ENCODE measurements at places on chromosomes 13 and 19.

- DNase-seq, result no peak
These were observed 2.9 kb downstream of the LSM7 start for GRCh38 chr19:2325281-2326046.

DNA sequence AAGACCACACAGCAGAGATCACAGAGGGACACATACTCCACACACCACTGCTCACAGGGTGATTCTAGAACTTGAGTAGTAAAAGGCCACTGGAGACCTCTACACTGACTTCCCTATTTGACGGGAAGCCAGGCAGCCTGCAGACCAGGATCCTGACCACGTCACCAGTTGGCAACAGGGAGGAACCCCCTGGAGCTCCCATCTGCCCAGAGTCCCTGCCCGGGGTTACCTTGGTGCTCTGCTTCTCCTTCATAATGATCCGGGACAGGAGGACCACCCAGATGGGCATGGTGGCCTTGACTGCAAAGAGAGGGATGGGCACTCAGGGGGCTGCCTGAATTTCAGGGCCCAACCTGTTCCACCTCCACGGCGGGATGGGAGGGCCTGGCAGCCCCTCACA lies 932 bp downstream of the SLC35E1 start:
- no peak for DNase-seq

DNA sequence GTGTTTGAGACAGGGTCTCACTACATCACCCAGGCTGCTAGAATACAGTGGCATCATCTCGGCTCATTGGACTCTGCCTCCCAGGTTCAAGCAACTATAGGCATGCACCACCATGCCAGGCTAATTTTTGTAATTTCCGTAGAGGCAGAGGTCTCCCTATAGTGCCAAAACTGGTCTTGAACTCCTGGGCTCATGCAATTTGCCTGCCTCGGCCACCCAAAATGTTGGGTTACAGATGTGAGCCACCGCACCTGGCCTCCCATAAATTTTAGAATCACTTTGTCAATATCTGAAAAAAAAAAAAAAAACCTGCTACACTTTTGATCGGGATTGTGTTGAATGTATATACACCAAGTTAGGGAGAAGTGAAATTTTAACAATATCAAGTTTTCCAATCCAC lies 11.9 kb upstream of the PLEKHF1 start:
- DNase-seq, result no peak

DNA sequence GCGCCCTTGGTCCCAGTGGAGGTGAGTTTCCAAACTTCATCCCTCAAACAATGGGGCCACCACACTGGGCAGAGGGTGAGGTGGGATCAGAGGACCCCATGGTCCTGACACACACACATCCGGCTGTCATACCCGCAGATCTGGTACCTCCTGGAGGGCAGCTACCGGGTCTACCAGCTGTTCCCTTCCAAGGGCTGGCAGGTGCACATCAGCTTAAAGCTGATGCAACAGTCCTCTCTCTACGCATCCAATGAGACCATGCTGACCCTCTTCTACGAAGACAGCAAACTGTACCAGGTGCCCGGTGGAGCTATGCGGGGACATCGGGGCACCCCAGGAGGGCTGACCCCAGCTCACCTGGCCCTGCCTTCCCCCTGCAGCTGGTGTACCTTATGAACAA lies 14.0 kb upstream of the PSMD8 start:
- no peak for DNase-seq

DNA sequence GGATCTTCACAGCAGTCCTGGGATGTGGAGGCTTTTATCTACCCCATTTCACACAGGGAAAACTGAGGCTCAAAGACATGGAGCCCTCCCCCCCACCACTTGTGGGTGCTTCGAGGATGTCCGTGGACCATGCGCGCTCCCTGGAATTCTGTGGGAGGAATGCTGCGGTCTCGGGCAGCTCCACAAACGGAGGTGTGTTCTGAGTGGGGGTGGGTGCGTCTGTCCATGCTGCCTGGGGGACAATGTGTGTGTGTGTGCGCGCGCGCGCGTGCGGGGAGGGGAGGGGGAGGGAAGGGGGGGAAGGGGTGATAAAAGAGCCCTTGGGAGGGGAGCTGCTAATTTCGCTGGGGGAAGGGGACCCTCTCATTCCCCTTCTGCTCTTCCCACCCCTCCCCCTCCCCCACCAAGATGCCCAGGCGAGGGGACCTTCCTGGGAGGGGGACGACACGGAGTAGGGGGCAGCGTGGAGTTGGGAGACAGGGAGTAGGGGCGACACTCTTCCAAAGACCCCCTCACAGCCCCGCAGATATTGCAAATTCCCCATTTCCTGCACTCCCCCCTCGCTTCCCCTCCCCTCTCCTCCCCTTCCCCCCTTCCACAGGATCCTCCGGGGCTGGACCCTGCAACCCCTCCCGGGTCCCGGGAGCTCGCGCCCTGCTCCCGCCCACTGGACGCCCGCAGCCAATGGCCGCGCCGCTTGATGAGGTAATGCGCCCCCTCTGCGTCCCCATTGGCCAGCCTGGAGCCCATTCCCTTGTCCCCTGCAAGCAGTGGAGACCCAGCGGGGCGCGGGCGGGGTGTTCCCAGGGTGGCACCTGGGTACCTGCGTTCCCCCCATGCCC lies 18.9 kb upstream of the ZNRF4 start:
- DNase-seq, result no peak

DNA sequence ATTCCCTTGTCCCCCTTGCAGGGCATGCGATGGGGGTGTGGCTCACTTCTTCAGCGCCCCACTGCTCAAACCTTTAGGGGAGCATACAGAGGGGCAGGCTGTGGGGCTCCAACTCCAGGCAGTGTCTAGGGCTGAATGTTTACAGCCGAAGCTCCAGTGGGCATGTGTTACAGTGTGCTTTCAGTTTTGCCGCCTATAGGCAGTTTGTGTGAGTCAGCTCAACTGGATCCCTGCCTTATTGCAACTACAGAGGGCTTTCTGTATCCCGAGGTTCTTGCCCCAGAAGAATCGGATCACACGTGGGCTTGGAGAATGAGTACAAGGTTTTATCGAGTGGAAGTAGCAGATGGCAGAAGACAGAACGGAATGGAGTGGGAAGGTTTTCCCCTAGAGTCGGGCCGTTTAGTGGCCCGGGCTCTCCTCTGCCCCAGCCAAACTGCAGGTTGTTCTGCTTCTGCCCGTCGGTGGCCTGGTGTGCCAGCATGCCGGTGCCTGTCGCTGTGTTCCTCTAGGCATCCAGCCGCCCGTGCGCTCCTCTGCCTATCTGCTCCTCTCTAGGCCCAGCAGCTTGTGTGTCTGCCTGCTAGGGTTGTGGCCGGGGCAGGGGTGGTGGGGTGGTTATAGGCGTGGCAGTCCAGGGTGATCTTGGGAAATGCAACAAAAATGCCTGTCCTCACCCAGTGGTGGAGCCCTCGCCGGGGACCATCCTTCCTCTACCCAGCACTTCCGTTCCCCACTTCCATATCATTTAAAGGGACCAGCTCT lies 435.9 kb upstream of the SGCG start:
- DNase-seq, result no peak

DNA sequence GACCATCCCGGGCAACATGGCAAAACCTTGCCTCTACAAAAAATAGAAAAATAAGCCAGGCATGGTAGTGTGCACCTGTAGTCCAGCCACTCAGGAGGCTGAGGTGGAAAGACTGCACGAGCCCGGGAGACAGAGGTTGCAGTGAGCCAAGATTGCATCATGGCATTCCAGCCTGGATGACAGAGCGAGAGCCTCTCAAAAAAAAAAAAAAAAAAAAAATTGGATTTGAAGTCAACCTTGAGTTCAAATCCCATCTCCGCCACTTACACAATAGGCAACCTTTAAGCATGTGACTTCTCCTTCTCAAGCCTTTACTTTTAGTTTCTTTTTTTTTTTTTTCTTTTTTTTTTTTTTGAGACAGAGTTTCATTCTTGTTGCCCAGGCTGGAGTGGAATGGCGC lies 12.0 kb downstream of the KASH5 start:
- DNase-seq, result no peak

DNA sequence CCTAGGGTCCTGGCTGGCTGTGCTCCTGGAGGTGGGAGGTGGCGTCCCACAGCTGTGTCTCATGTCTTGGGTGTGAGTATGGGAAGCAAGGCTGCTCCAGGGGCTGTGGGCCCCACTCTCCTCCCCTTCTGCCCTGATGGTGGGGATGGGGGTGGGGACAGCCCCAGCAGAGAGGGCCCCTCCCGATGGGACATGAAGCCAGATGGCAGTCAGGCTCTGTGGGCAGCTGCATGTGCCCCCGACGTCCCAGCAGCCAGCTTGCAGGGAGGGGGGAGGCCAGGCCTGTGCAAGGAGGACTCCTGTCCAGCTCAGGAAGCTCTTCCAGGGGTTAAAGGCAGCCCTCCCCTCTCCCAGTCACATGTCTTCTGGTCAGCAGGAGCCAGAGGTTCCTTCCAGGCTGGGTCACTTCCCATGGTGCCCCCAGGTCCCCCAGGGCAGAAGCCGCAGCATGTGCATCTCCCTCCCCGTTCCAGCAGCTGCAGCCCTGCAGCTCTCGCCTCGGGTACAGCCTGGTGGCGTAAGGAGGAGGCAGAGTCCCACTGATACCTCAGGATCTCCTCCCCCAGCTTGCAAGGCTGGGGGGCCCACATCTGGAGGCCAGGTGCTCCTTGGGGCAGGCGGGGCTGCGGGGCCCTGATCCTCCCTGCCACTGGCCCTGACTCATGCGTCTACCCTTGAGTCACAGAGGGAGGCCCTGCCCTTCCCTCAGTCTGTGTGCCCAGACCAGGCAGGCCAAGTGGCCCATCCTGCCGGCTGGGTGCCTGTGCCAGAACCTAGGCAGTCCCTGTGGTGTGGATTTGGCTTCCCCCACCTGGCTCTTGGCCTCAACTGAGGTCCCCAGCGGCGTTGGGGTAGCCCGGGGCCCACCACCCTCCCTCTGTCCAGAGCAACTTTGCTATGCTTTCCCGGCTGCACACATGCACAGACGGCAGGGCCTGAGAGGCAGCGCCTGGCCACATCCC lies 13.0 kb downstream of the YIPF2 start:
- DNase-seq, result no peak

DNA sequence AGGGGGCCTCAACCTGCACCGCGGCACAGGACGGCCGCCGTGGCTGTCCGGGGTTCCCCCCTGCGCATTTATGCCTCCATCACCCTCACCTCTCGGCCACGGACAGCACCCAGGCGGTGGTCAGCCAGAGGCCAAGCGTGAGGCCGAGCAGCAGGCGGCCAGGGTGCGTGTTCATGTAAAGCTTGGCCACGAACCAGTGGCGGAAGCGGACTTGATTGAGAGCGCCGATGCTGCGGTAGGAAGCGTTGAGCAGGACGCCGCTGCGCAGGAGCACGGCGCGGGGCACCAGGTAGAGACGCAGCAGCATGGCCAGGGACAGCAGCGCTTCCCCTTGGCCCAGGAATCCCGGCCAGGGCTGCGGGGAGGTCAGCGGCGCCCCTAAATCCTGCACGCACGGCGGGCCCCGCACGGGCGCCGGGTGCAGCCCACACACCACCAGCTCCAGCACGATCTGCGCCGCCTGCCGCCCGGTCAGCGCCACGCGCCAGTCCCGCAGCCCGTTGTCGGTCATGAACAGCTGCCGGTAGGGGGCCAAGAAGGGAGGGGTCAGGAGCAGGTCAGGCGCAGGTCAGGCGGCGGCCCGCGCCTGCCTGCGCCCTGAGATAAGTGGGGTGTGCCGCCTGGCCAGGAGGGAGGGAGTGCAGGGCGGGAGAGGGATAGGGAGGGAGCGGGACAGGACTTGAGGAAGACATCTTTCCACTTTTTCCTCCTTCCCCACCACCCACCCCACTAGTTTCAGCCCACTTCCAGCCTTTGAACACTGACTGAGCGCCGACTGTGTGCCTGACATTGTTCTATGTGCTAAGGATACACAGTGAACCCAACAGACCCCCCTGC lies 6.5 kb downstream of the KCNN4 start:
- DNase-seq, result no peak

GRCh38 chr13:106565127-106565775 lies 2.7 kb downstream of the ARGLU1 start:
- no peak for DNase-seq

DNA sequence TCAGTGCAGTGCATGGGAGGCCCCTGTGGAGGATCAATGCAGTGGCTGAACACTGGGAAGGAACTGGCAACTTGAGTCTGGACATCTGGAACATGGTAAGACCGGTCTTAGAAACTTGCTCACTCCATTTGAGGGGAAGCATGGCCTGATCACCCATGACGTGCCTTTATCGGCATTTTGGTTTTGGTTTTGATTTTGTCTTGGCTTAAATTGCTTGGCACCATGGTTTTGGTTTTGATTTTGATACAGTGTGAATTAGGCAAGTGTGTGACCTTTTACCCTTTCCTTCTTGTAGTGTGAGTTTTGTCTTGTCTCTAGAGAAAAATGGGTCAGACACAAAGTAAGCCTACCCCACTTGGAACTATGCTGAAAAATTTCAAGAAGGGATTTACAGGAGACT lies 77.3 kb downstream of the ZNF486 start:
- DNase-seq, result no peak

DNA sequence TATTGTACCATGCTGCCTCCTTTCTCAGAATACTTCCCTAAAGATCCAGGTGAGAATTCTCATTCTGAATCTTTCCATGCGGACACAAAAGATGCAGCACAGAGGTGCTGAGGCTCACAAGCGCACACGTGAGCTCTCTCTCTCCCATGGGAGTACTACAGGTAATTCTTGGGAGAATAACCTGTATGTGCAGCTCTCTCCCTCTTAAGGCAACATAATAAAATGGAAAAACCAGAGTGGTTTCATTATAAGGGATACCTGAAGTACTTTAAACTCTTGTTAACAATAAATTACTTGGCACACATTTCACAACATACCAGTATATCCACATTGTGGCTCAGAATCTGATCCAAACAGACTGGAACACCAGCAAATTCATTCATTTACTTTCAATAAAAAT lies 40.4 kb downstream of the INTS6 start:
- no peak for DNase-seq

DNA sequence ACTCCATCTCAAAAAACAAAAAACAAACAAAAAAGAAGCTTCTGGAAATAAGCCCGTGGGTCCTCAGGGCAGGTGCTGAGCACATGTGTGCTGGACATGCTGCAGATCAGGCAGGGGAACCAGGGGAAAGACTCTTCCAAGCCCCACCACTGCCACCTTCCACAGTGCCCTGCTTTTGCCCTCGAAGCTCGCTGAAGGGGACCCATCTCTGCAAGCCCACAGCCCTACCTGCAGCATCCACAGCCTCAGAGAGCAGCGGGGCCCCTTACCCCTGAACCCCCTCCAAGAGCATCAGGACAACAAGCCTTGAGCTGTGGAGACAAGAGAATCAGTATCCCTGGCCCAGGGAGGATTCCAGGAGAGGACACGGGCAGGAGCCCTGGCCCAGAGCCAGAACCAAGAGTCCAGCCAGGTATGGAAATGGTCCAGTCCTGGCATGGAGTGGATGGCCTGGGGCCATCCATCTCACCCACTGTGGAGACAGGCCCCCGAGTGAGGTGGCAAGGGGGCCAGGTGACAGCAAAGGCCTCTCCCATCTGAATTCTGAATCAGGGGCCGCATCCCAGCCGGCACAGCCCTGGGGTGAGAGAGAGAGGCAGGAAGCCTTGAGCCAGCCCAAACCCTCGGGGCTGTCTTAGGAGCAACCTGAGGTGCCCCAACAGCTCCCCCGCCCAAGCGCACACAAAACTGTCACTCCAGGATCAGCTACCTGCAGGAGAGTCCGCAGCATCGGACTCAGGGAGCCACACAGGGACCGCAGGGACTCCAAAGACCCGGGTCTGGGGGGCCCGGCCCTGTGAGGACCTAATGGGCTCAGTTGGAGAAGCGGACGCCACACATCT lies 51.8 kb upstream of the TPM4 start:
- DNase-seq, result no peak

Data from T-helper 2 cell (primary cell).